ENCODE measurements at places on chromosomes 13 and 19.

DNA sequence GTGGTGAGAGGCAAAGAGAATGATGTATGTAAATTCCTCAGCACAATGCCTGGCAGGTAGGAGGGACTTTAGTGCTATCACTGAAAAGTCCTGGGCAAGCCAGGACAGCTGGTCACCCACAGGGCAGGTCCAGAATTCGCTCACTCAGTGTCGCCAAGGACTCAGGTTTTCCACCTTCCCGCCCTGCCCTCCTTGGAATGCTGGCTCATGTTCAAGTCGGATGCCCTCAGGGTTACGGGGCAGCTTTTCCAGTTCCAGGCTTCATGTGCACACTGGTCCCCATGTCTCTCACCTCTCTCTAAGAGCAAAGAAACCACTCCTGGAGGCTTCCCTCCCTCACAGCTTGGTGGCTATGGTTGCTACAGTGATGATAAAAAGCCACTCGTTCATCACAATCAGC is 24.8 kb upstream of the NAXD start:
- no peak for DNase-seq

- DNase-seq, result no peak
Measured at GRCh38 chr19:41799444-41800000, 3.1 kb downstream of the CEACAM3 start.

DNA sequence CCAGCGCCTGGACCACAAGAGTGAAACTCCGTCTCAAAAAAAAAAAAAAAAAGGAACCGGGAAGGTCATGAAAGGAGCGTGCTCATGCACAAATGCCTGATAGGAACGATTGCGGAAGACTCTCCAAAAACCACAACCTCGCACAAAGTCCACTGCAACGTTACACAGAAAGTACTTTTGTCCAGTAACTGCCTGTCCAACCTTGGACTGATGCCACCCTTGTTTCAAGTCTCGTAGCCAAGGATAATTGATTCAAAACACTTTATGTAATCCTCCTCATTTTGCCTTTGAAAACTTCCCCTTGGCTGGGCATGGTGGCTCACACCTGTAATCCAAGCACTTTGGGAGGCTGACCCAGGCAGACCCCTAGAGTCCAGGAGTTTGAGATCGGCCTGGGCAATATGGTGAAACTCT is 13.7 kb downstream of the LGALS7 start:
- DNase-seq, result no peak

DNA sequence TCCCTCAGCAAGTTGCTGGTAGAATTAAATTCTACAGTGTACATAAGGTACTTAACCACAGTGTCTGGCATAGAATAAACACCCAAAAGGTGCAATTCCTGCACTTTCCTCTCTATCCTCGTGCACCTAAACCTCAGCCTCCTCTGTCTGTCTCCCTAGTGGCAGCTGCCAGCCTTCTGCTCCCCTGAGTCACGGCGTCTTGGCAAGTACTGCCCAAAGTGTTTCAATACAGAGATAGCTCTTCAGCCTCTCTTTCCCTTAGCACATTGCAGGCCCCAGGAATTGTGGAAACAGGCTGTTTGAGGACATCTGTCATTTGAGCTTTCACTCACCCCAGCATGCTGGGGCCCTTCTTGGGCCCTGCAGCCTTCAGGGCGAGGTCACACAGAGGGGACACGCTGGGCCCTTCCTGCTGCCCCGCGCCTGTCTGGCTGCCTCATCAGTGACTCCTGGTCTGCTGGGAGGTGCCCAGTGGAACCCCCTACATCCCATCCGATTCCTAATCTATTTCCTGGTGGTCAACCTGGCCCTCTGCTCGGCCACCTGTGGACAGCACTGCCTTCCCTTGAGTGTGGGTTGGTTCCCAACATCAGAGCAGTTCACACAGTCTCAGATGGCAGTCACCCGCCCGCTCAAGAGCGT is 19.3 kb downstream of the COL4A2 start:
- DNase-seq, result no peak

DNA sequence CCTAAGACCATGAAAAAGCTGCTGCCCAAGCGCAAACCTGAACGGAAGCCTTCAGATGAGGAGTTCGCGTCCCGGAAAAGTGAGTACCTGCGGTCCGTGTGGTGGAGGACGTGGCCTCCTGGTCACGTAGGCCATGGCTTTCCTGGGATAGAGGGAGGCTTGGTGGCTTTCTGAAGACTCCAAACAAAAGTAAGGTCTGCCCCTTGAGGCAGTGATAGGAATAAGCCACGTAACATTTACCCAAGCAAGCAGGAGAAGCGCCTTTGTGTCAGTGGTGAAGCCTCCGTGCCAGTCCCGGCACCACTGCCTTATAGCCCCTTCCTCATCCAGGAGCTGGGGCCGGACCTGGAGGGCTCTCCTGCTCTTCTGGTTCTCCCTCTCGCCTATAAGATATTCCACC is 34.3 kb upstream of the TEX29 start:
- no peak for DNase-seq

- DNase-seq, result no peak
Measured at GRCh38 chr19:17220207-17220758, 5.1 kb downstream of the USE1 start.
